ENCODE measurements at places on chromosomes 7 and 10.

- peak; percentile 5 for DNase-seq
Observed at GRCh38 chr7:101410743-101411507, 48.2 kb downstream of the COL26A1 start.

DNA sequence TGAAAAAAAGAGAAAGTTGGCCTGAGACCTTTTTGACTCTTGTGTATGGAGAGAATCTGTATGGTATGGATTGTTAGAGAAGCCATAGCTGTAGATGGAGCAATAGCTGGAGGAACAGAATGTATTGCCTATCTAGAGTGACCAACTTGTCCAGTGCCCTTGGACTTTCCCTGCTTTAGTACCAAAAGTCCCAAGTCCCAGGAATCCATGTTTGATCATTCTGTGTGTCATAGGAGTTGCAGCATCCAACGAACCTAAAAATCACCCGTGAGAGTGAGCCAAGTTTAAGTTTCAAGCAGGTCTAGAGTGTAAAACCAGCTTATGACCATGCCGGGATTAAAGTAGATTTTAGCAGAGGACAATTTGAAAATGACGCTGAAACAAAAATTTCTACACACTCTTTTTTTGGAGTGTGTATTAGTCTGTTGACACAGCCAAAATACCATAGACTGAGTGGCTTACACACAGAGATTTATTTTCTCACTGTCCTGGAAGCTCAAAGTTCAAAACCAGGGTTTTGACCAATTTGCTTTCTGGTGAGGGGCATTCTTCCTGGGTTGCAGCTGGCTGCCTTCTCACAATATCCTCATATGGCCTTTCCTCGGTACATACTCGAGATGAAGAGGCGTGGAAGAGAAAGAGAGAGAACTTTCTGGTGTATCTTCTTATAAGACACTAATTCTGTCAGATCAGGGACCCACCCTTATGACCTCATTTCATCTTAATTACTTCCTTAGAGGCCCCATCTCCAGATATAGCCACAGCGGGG lies 36.9 kb upstream of the ZNF518A start:
- DNase-seq = no peak

DNA sequence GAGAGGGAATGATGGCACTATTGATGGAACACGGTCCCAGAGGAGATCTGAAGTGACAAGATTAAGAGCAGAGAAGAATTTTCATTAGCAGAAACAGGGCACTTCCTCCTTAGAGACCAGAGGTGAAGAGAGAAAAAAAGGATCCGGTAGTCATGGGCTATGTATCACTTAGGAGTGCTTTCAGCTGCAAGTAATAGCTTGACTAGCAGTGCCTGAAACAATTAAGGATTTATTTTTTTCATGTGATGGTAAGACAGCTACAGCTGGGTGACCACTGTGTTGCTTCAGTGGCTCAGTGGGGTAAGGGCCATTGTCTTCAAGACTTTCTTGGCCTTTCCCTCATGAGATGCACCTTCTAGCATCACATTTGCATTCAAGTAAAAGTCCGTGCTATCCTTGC lies 515.1 kb upstream of the GALNT17 start:
- no peak for DNase-seq

GRCh38 chr7:139403601-139404000 lies 43.9 kb downstream of the LUC7L2 start:
- no peak for DNase-seq

DNA sequence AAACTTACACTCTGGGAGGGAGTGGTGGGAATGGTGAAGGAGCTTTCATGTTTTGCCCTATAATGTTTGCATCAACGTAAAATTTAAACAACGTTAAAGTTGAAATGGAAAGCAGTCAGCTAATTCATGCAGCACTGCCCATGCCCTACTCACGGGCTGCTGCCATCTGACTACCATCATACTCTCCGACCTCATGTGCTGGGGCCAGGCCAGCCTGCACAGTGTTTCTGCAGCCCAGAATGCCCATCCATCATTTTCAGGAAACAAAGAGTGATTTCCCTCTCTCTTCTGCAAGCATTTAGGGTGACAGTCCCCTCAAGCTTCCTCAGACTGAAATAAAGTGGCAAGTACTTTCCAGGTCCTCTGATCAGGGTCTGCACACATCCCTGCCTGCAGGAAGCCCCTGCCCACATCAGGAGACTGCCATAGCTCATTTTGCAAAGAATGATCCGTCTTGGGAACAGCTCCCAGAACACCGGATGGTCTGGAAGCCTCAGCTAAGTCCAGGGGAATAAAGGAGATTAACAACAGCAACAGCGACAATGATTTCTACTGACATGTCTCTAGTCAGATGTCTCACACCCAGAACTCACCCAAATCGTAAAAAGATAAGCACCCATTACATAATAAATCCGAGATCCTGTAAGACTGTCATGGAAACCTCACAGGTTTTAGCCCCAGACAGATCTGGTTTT lies 40.3 kb downstream of the ARHGAP22 start:
- no peak for DNase-seq

- DNase-seq = no peak
Observed at GRCh38 chr10:18497806-18498369, 153.5 kb downstream of the NSUN6 start.

GRCh38 chr10:101231092-101231491 lies 1.8 kb upstream of the LBX1 start:
- no peak for DNase-seq

GRCh38 chr10:52110576-52110975 lies 203.5 kb upstream of the DKK1 start:
- DNase-seq = no peak

Data from activated effector memory CD4-positive, alpha-beta T cell treated with Interleukin-2 at 50 U/mL for 16 hours (primary cell).